ENCODE measurements at places on chromosomes 13 and 19.
A peak's percentile ranks its signal among the peaks of the same experiment; 100 is the strongest.

GRCh38 chr13:43861863-43862262 lies 17.7 kb downstream of the CCDC122 start:
- DNase-seq: no peak

DNA sequence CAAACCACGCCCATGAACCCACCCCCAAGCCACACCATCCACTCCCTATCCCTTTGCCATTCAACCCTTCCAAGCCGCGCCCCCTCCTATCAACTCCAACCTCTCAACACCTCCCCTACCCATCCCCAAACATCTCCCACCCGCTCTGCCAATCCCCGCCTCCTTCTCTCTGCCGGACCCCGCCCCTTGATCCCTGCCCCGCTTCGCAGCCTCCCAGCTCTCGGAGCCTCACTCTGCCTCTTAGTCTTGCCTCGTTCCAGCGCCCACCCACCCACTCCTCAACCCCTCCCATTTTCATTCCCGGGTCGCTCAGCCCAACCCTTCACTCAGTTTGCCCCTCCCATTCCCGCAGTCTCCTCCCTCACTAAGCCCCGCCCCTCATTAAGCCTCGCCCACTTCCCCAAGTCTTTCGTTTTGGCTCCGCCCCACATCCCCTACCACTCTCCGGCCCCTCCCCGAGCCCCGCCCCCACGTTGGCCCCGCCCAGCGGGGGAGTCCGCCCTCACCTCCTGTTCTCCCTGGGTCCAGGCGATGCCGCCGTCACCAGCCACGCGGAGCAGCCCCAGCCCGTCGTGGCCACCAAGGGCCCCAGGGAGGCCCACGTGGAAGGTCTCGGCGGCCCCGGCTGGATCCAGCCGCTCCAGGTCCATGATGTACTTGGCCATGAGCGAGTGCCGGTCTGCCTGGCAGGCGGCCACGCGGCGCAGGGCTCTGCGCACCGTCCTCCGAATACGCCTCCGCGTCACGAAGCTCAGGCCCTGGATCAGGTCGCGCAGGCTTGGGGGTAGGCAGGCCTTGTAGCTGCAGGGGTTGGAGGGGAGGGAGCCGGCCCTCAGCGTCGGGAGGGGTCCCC lies 5.7 kb downstream of the JAK3 start:
- DNase-seq: peak; percentile 74

DNA sequence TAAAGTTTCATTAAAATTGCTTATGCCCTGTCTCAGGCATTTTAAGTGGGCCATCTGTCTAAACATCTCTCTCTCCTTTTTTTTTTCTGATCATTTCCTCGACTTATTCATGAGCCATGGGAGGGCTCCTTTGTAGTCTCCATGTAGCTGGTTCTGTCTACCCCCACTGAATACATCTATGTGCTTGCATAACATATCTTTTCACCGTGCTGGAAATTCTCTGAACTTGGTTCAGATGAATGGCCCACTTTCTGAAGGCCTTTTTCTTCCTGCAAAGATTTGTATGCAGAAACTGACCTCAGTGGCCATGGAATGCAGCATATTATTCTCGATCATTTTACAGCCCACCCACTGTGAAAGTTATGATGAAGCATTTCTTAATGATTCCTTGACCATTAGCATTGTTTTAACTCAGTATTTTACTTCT lies 225.3 kb downstream of the GGACT start:
- DNase-seq: no peak

DNA sequence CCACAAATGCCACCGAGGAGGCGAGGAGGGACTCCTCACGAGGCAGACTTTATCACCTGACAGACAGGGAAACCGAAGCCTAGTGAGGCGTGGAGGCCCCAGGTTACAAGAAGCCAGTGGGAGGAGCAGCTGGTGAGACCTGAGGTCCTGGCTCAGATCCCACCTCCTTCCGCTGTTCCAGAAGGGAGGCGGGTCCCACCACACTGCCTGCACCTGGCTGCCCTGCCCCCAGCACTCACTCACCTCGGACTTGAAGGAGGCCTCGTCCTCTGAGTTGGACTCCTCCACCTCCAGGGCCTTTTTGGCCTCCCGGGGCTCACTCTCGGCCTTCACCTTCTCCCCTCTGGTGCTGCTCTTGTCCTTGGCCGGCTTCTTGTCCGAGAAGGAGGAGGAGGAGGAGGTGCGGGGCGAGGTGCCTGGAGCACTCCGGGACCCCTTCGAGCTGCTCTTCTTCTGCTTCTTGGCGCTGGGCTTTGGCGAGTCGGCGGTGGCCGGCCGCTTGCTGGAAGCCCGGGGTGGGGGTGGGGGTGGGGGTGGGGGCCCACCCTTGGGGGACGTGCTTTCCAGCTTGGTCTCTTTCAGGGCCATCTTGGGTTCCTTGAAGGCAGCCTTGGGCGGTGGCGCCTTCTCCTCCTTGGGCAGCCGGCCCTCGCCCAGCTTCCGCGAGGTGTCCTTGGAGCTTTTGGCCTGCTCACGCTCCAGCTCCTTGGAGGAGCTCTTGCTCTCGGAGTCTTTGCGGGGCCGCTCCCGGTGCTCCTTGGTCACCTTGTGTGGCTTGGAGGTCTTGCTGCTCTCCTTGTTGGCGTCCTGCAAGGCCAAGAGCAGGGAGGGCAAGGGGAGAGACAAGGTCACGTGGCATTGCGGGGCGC lies 57.7 kb downstream of the MLLT1 start:
- DNase-seq: no peak

DNA sequence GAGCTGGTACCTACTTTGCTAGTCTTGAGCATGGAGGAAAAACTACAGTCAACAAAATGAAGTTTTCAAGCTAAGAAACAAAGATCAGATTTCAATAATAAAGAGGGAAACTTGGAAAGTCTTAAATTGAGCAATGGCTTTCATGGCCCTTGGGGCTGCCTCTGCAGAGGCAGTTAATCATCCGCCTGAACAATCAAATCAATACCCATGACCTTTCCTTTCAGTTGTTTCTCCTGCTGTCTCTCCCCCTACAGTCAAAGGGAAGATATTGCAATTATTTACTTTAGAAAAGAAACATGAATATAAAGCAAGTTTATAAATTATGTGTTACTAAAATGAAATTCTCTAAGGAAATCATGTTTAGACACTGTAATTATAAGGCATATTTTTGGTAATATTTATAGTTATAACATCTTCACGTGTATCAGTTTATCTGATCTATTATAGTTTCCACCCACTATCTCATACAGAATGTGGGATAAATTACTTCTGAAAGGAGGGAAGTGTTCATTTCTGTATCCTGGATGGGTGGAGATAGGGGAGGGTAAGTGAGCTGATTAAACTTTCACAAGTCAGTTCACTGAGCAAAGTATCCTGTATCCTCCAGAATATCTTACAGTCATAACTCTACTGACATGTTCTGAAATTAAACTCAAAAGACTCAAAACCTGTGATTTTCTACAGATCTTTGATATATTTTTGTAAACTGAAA lies 72.4 kb upstream of the TSC22D1 start:
- DNase-seq: peak; percentile 3

DNA sequence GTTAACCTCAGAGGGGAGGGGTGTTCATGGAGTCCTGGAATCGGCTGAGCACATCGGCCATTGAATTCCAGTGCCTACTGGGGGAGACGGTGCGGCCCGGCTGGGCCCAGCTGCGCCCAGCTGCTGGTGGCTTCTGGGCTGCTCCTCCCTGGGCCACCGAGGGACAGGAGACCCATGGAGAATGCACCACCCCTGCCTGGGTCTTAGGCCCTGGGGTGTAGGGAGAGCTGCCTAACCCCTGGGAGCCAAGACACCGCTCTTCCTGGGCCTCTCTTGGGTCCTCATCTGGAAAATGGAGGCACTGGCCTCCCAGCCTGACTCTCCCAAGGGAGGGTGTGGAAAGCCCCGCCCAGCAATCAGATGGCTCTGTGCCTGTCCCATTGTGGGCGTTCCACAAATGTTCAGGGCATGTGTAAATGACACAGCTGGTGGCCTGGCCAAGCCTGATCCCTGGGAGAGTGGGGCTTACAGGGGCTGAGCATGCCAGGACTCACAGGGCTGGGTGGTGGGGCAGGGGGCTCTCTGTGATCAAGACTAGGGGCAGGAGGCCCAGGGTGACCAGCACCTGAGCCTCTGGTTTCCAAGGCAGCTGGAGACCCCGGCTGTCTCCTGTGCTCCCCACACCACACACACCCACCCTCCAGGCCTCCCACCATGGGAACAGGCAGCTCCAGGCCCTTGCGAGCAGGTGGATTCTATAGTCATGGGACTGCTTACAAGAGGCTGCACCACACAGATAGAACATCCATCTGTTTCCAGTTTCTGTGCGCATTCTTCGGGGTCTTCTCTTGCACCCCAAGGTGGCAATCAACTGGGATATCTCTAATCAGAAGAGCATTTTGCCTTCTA lies 150.9 kb downstream of the URI1 start:
- DNase-seq: no peak

- no peak for DNase-seq
Observed at GRCh38 chr13:103238441-103238840, 172.2 kb upstream of the SLC10A2 start.

DNA sequence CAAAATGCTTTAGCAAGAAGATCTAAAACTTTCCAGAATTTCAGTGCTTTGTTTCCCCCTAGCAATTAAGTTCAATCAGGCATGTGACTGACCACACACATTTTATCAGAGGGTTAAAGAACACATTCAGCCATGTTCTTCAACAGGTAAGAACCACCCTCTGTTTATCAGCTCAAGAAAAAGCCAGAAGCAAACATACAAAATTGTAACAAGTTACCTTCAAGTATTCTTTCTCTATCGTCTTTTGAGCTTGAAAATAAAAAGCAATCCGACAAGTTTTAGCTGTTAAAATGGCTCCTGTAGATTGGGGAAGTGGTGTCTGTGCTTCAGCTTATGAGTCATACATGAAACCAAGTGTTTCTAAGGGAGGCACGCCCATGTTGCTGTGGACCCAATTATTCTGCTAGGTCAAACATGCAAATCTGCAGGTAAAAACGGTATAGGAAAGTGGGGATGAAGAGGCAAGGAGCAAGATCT lies at the start of gene ELF1:
Gene ELF1, minus strand, starts transcription at position 306 of the 477 bp plus-strand sequence. CDS start 37,262 bp downstream, outside the sequence.
- DNase-seq: peak; percentile 64

DNA sequence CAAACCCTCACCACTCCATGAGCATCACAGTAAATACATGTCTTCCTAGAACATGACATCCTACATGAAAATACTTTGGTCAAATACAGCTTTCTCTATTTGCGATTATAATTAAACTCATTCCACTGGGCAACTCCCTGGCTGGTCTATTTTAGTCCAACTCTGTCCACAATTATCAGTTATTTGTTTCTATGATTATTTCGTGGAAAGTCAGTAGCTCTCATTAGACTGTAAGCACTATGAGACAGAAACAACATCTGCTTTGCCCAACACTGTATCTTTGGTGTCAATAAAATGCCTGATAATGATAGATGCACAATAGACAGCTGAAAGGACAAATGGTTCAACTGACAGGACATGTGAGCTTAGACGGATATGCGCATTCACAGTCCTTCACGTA lies 292.0 kb downstream of the KLF12 start:
- no peak for DNase-seq

All from activated T-cell treated with anti-CD3 and anti-CD28 coated beads, Interleukin-2, amount 50 U/mL, for 72 hours (primary cell).